Head of caudate nucleus (tissue), 42 donors: ENCODE measurements at places on chromosomes 5 and 9.

DNA sequence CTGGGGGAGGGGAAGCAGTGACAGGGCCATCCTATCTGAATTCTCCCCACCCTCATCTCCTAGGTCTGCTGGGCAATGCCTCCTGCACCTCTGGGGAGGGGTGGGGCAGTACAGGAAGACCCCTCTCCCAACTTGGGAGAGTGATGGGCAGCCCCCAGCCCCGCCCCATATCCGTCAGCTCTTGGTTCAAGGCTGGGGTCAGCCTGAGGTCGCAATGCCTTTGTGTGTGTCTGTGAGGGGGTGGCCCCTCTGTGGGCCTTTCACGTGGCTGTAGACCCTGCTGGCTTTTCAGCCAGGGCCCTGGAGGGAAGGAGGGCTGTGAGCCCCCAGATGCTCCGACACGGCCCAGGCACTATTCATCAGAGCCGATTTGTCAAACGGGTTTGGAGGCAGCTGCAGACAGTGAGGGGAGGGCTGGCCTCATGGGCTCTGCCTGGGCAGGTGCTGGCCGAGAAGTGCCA, 49.5 kb upstream of the RNU6ATAC start:
- no peak for DNase-seq

GRCh38 chr9:133887540-133888047, 104.5 kb downstream of the VAV2 start:
- no peak for DNase-seq

DNA sequence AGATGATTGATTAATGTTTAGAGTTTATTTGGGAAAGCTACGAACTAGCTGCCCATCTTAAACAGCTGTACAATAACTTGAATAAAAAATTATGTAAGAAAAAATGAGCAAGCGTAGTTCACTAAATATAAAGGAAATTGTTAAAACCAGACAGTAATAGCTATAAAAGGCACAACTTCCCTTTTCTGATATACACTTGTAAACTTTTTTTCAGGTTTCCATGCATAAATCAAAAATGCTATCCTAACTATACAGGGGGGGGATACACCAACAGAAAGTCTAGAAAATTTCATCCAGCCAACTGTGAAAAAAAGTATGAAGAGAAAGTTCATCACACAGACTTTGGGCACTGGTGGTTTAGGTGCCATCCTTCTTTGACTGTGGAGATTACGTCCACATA, 122.3 kb downstream of the NR3C1 start:
- DNase-seq: no peak

GRCh38 chr9:133762488-133763271, 24.5 kb upstream of the SARDH start:
- no peak for DNase-seq

GRCh38 chr9:113963017-113963620, 87.0 kb downstream of the ZNF618 start:
- peak; percentile 40 for DNase-seq

- DNase-seq: no peak
These were observed 72.9 kb downstream of the SFXN1 start for GRCh38 chr5:175551266-175551665.

GRCh38 chr5:139638090-139638735, 9.9 kb upstream of the CXXC5 start:
- peak; percentile 87 for DNase-seq

DNA sequence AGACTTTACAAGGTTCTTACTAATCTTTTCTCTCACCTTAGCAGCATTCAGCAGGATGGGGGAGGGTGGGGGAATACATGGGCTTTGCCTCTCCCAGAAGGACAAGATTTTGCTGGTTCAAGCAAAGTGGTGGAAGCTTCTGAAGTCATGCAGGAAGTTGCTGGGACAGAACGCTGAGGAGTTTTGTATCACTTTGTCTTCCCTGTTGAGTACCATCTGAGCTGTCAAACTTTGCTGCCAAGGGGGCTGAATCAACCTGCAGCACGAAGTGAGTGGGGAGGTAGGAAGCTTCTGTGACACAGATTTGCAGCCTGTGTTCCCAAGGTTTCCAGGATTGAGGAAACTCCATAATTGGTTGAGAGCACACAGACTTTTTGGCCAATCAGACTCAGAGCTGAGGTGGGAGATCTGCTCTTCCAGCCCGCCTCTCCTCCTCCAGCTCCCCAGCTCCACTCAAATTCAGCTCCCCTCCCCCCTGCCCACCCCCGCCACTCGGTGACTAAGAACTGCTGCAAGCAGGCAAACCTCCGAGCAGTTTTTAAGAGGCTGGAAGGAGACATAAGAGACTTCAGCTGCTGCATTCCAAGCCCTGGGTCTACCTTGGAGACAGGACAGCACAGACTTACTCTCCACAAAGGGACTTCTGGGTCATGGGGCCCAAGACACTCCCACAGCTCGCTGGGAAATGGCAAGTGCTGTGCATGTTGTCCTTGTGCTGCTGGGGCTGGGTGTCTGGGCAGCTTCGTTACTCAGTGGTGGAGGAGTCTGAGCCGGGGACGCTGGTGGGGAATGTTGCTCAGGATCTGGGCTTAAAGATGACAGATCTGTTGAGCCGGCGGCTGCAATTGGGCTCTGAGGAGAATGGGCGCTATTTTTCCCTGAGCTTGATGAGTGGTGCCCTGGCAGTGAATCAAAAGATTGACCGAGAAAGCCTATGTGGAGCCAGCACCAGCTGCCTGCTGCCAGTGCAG, at the start of gene PCDHGC5:
Gene PCDHGC5, plus strand, starts transcription at position 491 of the 971 bp plus-strand sequence. Its CDS starts 160 bp downstream, at position 651.
- DNase-seq: peak; percentile 61

- DNase-seq: no peak
These were observed 69.1 kb upstream of the RICTOR start for GRCh38 chr5:39143151-39143860.

DNA sequence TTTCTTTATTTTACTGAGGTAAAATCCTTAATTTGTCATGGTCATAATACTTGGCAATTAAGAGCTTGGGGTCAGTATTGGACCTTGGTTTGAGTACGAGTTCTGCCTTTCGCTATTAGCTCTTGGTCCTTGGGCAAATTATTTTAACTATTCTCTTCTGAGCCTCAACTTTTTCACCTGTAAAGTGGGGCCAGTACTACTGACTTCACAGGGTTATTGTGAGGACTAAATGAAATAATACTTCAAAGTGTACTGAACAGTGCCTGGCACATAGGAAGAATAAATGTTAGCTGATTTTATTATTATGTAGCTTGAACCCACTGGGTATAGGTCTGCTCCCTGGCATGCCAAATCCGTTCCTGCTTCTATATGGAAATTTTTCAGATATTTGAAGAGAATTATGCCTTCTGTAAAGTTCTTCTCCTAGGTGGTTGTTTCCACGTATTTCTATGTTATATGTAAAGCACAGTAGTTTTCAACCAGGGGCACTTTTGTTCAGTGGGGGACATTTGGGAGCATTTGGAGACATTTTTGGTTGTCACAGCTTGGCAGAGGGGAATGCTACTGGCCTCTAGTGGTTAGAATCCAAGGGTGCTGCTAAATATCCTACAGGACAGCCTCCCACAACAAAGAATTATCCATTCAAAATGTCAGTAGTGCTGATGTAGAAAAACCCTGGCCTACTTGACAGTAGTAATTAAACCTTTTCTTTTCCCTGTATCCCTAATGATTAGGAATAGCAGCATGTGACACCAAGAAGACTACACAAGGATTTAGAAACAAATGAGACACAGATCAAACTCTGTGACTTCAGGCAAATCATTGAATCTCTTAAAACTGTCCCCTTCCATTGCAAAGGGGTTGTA, 4.5 kb downstream of the RCL1 start:
- DNase-seq: peak; percentile 34

DNA sequence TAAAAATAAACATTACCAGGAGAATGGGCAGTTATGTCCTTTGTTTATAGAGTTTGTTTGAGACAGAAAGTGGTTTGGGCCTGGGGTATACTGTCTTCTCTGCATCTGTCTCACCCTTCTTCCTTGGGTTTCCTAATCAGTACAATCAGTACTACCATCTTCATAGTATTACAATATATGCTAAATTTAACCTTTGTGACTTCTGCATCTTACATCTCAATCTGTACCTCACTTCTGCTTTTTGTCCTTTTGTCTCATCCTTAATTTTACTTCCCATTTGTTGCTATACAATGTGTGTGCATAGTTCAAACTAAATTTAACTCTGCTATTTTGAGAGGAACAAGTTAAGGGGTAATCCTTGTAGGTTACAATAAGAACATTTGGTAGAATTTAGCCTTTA, 19.6 kb downstream of the FBXO38 start:
- no peak for DNase-seq

DNA sequence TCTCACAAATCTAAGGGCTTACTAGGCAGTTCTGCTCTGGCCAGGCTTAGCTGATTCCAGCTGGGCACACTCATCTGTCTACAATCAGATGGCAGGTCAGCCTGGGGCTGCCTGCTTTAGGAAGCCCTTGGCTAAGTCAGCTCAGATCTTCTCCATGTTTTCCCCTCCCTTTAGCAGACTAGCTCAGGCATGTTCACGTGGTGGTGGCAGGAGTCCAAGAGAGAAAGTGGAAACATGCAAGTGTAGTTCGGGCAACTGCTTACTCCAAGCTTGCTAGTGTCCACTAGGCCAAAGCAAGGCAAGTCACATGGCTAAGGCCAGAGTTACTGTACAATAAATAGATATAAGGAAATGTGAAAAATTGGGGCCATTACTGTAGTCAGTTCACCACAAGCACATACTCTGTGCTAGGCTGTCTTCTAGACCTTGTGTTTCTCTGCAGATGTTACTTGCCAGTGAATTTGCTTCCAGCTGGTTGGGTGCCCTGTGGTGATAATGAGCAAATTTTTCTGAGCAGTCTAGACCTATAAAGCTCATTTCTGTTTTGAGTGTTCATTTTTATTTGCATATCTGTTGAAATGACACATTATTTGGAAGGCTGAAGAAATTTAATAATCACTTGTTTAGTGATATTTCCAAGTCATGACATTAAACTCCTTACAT, 38.3 kb downstream of the RECK start:
- peak; percentile 77 for DNase-seq

DNA sequence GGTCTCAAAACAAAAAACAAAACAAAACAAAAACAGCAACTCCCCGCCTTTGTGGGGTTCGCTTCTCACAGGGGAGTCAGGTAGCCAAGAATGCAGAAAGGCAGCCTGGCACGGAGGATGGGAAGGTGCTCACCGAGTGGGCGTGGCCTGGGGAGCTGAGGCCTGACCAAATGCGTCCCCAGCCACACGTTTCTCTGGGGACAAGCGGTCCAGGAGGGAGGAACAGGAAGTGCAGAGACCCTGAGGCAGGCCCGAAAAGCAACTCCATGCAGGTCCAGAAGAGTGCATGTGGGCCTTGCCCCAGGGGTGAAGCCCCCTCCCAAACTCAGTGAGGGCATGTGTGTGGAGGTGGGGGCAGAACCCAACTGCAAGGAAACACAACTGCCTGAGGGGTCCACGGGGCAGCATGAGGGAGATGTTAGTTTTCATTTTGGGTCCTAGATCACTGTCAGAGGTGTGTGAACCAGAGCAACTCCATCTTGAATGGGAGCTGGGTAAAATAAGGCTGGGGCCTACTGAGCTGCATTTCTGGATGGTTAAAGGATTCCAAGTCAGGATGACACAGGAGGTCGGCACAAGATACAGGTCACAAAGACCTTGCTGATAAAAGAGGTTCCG, 2.6 kb upstream of the UAP1L1 start:
- no peak for DNase-seq

- no peak for DNase-seq
These were observed 5.8 kb downstream of the HMGCR start for GRCh38 chr5:75342836-75343235.

DNA sequence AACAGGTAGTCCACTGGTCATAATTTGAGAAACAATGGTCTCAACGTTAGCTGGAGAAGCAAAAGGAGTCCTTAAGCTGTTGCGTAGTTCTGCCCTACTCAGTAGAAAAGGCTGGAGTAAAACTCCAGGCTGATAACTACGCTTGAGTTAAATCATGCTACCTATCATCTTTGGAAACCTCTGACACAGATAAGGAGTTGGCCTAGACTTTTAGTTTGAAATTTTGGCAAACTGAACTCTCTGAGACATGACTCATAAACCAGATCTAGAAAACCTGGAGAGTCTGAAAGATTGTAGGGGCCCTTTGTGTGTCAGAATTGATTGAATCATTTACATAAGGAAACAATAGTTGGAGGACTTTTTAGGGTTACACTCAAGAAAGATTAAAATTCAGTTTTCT, 26.3 kb downstream of the NMUR2 start:
- no peak for DNase-seq

- DNase-seq: no peak
These were observed 14.1 kb upstream of the ANP32B start for GRCh38 chr9:97969014-97969413.

DNA sequence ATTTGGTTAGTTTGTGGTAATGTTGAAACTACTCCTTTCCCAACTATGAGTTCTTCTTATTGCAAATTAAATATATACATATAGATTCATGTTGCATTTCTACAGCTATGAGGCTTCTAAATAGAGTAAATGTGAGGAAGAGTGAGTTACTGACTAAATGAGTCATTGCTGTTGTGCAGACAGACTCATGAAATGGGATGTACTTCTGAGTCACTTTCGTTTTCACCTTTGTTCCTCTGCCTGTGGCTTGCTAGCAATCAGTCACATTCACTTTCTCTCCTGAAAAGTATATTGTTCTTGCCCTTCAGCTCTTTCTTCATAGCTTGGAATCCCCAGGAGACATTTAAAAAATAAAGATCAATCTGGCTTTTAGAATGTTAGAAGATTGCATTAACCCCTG, 295.5 kb upstream of the SMC2 start:
- no peak for DNase-seq

DNA sequence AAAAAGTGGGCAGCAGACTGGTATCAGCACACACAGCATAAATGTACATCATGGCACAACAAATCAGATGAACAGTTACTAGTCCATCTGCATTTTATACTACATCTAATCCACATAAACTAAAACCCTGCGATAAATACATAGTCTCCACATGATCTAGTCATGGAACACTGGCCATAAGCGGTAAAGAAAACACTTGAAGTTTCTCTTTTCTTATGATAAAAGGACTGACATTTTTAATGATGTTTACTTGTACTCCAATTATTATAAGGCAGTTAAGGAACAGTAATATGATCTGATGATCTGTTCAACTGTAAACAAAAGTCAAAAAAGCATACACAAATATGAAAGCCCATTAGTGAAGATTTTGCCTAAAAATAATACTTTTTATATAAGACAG, 112.5 kb downstream of the MPDZ start:
- no peak for DNase-seq

DNA sequence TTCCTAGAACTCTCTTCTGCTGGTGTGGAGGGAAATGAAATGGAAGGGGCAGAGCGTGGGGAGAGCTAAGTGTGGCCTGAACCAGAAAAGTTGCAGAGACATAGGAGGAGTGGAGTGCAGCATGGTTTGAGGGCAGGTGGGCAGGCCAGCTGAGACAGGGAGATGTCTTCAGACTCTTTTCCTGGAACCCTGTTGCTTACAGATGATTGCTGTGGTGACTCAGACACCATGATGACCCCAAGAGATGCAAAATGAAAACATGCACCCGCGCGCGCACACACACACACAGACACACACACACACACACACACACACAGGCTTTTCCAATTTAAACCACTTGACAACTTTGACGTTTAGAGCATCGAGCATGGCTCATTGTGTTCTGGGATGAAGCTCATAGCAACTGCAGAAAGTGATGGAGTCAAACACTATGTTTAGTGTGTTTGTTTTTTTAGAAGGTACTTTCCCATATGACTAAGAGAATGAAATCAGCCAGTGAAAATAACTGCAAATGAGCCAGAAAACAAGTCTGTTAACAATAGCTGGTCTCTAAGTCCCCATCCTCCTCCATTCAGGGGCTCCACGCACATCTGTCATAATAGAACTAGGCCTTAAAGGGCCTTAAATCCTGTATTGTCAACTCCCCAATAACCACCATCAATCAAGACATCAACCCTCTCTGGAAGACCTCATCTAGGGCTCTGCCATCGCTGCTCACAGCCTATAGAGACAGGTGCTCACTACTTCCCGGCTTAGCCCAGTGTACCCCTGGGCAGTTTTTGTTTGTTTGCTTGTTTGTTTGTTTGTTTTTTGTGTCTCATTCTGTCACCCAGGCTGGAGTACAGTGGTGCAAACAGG, 9.6 kb downstream of the TMOD1 start:
- DNase-seq: no peak
